ENCODE measurements at places on chromosomes 4 and X. TPM values are rescaled to one million over a fixed set of nuclear protein-coding genes. Genes with fewer than 3 reads are reported as not detected.

- peak; percentile 19 for DNase-seq
These were observed 127.2 kb upstream of the AGA start for GRCh38 chr4:177569434-177569833.

CSN1S1 gene
- not detected for total RNA-seq

- no peak for DNase-seq
These were observed 45.3 kb downstream of the EVC start for GRCh38 chr4:5756271-5756670.

DNA sequence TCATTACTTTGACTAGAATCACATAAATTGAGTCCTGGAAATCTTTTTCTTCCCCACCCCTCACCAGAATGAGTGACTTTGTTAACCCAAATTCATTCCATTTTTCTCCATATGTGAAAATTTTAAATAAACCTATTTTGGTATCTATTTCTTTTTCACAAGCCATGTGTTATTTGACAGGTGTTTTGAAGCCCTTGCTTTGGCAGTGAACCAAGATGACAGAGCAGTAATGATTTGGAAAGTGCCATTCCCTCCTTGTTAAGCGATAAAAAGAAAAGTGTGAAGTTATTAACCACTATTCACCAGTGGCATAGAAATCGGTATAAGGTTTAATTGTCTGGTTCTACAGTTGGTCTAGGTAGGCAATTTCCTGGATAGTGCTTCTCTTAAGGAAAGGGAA is 66.1 kb downstream of the POLA1 start:
- no peak for DNase-seq

MAOB gene
- total RNA-seq: 0.27 TPM

DNA sequence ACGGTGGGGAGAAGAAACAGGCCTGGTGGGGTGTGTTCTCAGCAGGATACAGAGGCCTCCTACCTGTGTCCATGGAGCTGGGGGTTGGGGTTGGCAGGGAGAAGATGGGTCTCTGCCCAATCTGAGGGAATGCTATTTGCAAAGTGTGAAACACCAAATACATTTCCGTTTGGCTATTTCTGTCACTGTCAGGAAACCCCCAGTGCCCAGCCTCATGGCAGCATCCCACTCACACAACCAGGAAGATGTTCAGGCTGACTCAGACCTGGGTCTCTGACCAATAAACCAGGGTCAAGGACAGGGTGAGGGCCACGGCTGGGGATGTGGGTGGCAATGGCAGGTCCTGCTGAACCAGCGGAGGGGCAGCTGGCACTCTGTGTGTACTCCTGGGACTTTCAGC is 41.3 kb downstream of the BCOR start:
- no peak for DNase-seq

DNA sequence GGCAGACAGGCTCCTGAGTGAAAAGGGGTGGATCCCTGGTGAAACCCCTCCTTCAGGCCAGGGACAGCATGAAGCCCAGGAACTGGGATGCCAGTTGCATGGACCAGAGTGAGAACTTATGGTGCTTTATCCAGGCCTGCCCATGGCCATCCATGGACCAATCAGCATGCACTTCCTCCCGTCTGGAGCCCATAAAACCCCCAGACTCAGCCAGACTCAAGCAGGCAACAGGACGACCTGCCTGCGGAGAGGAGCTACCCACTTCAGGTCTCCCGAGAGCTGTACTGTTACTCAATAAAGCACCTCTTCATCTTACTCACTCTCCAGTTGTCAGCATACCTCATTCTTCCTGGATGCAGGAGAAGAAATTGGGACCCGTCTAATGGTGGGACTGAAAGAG is 42.9 kb downstream of the NALF2 start:
- DNase-seq: no peak

DNA sequence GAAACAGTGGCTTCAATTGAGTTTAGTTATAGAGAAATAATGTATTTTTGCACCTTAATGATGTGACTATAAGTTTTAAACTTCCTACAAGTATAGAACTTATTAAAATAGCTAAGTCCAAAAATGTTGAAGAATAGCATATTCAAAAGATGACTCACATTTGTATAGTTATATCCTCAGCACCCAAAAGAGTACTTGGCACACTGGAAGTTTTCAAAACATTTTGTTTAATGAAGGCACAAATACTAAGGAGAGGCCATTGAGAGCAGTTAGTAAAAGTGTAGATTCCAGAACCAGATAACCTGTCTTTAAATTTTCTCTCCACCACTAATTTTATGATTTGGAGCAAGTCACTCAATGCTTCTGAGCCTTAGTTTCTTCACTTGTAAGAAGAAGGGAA is 226.9 kb upstream of the MID1 start:
- no peak for DNase-seq

ADGRL3 gene
- 3.6 TPM for total RNA-seq

DDX60 gene
- 4.7 TPM for total RNA-seq

SERTM2 gene
- not detected for total RNA-seq

DNA sequence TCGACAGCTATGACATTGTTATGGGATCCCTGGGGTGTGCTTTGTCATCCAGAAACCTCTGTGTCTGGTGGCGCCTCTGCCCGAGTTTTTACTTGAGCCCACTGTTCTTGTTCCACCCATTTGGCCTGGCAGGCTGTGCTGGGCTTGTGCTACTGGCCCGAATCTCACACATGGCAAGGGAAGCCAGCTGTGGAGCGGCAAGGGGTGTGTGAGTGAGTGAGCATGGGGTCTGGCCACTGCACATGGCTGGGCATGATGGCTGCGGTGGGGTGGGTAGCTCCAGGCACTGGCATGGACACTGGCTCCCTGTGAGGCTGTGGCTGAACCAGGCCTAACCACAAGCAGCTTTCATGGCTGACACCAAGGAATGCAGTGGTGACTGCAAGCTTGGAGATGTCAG is 89.2 kb downstream of the DACH2 start:
- DNase-seq: no peak

NEXMIF gene
- not detected for total RNA-seq

Measured in MCF 10A (cell line).